Cardiac muscle cell (in vitro differentiated cells and primary cell): ENCODE measurements at places on chromosomes 6 and 20.

DNA sequence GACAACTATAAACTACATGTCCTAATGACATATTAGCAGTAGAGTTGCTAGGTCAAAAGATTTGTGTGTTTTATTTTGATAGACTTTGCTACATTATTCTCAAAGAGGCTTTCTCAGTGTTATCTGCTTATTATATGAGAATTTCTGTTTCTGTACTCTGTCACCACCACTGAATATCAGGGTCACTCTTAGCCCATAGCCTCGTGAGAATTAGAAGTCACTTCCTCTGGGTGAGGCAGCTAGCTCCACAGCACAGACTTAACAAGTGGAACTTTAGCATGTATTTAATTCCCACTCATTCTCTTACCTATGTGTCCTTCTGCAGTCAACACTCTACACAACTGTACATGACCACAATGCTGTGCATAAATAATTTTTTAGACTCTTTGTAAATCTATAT is 6.7 kb downstream of the PHACTR2 start:
- DNase-seq, result no peak

GRCh38 chr6:15382712-15383111 is 136.8 kb downstream of the JARID2 start:
- DNase-seq, result no peak

DNA sequence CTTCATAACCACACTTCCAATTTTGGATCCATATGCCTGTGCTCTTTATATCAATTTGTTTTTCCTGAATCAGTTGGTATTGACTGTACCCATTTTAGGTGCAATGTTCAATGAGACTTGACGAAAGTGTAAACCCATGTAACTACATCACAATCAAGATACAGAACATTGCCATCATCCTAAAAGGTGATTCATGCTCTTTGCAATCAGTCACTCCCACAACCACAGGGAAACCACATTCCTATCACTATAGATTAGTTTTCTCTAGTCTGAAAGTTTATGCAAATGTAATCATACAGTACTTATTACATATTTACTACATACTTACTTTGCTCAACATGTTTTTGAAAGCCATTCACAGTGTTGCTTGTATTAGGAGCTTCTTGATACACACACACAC is 167.4 kb downstream of the ADGRG6 start:
- no peak for DNase-seq

GRCh38 chr20:44400671-44400969 is 45.1 kb downstream of the HNF4A start:
- DNase-seq, result no peak

- no peak for DNase-seq
These were observed 240.6 kb downstream of the MEI4 start for GRCh38 chr6:77893391-77893790.

DNA sequence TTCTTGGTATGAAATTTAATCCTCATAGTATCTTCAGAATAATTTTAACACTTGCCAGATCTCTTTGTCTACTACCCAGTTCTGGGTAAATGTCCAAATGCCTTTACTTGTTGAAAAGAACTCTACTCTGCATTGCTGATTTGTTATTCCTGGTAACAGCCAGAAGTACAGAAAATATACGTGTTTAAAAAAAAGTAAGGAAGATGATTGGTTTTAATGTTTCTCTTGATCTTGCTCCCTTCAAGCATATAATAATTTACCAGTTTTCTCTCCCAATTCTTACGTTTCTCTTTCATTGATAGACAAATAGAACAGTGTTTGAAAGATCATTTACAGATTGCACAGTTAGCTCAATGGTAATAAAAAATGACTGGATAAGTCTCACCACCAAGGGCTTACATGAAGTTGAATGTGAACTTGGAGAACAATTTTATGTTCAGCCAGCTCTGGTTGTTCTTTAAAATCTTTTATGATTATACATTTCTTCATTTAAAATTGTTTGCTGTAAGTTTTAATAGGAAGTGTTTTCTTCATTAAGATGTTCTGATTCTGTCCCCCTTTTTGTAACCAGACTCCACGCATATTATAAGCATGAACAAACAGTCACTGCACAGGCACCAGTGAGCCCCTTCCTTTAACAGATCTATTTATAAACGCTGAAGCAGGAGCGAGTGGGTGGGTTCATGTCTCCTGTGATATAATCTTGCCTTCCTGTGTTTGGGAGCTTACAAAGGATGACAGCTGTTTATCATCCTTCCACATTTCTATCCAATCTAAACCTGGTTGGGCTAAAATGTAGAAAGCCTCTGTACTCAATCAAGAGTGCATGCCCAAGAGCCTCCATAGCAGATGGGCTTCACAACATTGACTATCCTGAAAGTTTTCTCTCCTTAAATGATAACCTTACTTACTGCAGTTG is 299.5 kb downstream of the PRL start:
- peak; percentile 52 for DNase-seq

GRCh38 chr6:14621518-14621917 is 503.9 kb downstream of the CD83 start:
- peak; percentile 30 for DNase-seq

- no peak for DNase-seq
These were observed 2.4 kb downstream of the DSP start for GRCh38 chr6:7543789-7544424.

DNA sequence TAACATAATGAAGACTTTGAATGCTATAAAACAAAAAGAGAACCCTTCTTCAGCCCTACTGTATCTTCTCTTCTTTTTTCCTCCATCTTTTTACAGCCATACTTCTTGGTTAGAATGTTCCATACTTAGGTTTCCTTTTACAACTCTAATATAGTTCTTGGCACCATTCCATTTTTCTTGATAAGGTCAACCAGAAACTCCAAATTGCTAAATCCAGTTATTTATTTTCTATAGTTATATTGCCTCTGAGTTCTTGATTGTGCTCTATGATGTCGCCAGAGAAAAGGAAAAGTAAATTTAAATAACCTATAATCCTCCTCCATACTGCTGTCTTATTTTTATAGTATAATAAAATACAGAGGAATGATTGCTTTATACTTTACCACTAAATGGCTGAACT is 26.7 kb upstream of the COL10A1 start:
- peak; percentile 38 for DNase-seq

- no peak for DNase-seq
These were observed 61.9 kb upstream of the PKIB start for GRCh38 chr6:122548281-122548680.

GRCh38 chr20:21301940-21302663 is 1.0 kb upstream of the XRN2 start:
- DNase-seq, result no peak
